Activated T-cell treated with anti-CD3 and anti-CD28 coated beads for 4 hours (primary cell): ENCODE measurements at places on chromosomes 6 and 20.

- no peak for DNase-seq
Observed at GRCh38 chr6:87846434-87846833, 144.4 kb upstream of the AKIRIN2 start.

GRCh38 chr6:707576-708236, 14.8 kb upstream of the EXOC2 start:
- no peak for DNase-seq

GRCh38 chr6:104705095-104705707, 154.5 kb downstream of the HACE1 start:
- no peak for DNase-seq

DNA sequence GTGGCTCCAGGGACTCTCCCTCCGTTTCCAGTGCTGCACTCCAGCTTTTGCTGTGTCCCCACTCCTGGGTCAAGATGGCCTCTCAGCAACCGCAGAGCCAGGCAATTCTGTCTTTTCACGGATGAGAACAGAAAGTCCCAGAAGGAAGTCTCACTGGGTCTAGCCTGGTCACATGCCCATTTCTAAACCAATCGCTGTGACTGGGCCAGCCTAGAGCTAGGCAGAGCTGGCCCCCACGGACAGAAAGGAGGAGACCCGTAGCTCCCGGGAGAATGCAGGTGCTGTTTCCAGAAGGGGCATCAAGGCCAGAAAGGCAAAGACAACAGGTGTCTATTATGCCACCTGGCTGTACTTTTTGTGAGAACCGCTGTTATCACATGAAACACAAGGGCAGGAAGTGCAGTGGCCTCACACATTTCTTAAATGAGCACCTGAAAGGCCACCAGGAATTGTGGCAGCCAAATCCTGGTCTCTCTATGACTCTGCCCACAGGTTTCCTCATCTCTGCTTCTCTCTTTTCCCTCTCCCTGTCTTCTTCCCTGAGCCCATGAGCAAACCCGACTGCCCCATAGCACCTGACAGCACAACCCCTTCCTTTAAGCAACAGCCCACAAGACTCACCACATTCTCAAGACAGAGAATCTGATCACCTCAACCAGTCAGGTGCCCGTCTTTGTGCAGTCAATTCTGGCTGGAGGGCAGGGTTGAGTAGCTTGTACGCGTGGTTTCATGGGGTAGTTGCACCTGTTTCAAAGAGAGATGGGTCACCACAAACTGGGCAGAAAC, 37.1 kb upstream of the B4GALT5 start:
- no peak for DNase-seq

GRCh38 chr6:84687431-84687830, 77.0 kb downstream of the TBX18 start:
- no peak for DNase-seq
